ENCODE measurements at places on chromosomes 12 and 14.

DNA sequence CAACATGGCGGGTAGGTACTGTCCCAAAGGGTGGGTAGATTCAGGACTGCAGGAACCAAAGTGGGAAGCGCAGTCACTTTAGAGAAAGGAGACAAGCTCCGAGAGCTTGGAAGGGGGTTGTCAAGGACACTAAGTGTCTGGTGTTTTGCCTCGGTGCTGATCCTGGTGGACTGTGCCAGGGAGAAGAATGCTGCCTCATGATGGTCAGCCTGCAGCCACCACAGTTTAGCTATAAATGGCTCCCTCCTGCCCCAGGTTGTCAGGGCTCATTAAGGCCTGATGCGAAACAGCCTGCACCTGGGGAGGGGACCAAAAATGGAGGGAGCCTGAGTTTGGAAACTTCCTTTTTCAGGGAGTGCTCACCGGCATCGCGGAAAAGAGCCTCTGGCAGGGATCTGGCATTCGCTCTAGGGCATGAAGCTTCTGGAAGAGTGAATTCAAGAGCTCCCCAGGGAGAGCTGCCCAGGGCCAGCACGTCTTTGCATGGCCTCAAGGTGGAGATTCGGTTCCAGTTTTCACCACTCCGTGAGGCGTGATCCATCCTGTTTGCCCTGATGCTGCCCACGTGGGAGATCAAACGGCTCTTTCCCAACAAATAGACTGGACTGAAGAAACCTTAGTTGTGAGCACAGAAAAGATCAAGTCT lies 164.0 kb downstream of the FOXN3 start:
- DNase-seq, result peak; percentile 83

DNA sequence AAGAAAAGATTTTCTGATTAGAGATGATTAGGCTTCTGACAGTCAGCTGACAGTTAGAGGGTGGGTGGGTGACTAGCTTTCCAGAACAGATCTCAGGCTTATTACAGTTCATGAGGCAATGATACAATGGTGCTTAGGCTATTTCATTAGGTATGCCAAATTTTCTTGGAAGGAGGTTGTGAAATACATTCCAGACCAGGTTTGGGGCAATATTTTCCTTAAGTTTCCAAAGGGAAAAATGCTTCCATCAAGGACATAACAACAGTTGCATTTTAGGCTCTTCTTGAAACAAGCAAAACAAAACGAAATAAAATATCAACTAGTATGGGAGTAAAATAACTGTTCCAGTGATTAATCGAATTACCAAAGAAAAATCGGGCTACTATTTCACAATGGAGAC lies 59.3 kb upstream of the CNTN1 start:
- no peak for DNase-seq

DNA sequence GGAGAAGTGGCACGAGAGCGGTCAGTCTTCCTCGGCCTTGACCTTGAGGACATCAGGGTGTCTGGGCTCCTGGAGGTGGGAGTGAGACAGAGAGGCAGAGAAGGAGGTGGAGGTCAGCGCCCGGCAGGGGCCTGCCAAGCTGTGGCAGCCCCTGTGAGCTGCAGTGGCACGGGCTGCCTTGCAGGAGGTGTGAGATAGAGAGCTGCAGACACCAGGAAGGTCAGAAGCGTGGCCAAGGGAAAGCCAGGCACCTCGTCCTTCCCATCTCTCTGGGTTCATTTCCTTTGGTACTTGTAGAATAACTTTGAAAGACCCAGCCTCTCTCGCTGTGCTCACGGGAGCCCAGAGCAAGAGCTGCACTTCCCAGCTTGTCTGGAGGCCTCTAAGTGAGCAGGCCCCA lies 98.1 kb downstream of the TSPAN9 start:
- DNase-seq, result no peak

GRCh38 chr12:104578453-104578852 lies 121.7 kb downstream of the CHST11 start:
- DNase-seq, result no peak

- no peak for DNase-seq
These were observed 58.7 kb downstream of the SUSD6 start for GRCh38 chr14:69670093-69670492.

- no peak for DNase-seq
These were observed 88.4 kb downstream of the LIN7A start for GRCh38 chr12:80849337-80849736.

DNA sequence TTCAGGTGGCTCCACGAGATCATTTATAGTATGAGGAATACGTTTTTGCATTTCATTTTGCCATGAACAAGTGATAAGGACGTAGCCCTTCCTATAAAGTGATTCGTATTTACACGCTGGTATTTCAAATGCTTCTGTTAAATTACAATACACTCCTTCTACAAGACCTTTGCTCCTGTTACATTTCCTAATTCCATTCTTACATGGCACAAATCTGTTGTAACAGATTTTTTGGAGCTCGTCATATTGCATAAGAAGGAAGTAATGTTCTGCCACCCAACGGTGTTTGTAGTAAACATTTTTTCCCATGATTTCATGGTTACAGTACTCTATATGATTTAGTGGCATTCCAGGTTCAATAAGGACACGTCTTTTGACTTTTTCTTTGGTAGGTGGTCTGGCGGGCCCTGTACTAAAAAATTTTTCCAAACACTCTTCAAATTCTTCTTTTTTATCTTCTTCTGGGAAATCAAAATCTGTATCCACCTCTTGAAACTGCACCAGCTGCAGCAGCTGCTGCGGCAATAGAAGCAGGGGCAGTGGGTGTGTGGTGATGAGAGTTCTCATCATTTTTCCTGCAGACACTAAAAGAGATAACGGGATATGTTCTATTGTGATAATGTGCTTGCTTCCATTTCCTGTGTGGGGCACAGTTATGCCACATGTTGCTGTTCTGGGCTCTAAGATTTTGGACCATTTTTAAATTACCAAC lies 4.2 kb downstream of the RNASE9 start:
- no peak for DNase-seq

GRCh38 chr14:72907886-72908285 lies 14.0 kb upstream of the DPF3 start:
- DNase-seq, result no peak

GRCh38 chr12:55708695-55709233 lies 1.1 kb upstream of the ITGA7 start:
- DNase-seq, result no peak

- no peak for DNase-seq
These were observed 219.5 kb downstream of the TBX5 start for GRCh38 chr12:114186241-114187002.

GRCh38 chr12:41311883-41312282 lies 123.8 kb downstream of the PDZRN4 start:
- no peak for DNase-seq

DNA sequence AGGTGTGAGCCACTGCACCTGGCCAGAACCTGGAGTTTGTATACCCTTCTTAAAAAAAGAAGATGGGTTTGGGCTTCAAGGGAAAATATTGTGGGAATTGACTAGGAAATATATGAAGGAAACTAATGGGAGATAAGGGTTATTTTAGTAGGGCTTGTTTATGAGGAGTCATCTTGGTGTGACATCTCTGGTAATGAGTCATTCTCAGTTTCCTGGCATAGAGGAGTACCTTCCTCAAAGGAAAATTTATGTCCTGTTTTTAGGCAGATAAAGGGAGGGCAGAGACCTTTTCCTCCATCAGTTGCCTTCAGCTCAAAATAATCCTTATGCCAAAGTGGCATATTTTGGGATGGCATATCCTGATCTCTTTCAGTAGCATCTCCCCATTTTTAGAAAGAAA lies 30.6 kb upstream of the NFKBIA start:
- DNase-seq, result no peak

- DNase-seq, result no peak
These were observed 236.9 kb upstream of the AMIGO2 start for GRCh38 chr12:47316609-47317049.

DNA sequence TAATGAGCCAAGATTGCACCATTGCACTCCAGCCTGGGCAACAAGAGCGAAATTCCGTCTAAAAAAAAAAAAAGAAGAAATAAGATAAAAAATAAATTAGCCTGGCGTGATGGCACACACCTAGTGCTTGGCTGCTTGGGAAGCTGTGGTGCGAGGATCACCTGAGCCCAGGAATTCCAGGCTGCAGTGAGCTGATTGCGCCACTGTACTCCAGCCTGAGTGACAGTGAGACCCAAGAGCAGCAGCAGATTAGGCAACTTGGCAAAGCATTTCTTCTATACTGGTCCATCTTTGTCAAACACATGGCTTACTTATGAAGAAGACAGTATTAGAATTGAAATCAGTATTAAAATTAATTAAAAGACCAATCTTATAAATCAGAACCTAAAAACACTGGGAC lies 6.3 kb downstream of the GON7 start:
- no peak for DNase-seq

- no peak for DNase-seq
These were observed 68.0 kb downstream of the PKP2 start for GRCh38 chr12:32828552-32828951.

DNA sequence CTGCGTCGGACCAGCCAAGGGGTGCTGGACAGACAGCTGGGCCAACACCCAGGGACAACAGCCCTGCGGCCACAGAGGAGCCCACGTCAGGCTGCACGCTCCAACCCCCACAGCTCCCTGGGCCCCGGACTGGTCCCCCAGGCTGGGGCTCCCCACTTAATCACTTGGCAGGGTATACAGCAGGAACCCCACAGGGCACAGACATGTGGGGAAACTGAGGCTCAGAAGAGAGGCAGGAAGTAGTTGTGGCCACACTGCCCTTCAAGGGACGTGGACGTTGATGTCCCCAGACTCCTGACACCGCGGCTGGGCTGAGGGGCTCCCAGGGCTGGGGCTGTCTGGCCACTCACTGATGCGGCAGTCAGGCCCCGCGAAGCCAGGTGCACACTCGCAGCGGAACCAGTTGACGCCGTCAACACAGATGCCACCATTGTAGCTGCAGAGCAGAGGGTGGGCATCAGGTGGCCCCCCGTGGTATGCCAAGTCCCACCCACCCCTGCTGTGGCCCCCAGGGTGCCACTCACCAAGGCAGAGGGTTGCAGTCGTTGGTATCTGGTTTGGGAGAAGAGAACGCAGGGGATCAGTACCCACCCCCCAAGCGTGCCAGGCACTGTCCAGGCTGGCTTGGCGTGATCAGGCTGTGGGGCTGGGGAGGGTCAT lies 21.5 kb downstream of the JAG2 start:
- DNase-seq, result peak; percentile 8

DNA sequence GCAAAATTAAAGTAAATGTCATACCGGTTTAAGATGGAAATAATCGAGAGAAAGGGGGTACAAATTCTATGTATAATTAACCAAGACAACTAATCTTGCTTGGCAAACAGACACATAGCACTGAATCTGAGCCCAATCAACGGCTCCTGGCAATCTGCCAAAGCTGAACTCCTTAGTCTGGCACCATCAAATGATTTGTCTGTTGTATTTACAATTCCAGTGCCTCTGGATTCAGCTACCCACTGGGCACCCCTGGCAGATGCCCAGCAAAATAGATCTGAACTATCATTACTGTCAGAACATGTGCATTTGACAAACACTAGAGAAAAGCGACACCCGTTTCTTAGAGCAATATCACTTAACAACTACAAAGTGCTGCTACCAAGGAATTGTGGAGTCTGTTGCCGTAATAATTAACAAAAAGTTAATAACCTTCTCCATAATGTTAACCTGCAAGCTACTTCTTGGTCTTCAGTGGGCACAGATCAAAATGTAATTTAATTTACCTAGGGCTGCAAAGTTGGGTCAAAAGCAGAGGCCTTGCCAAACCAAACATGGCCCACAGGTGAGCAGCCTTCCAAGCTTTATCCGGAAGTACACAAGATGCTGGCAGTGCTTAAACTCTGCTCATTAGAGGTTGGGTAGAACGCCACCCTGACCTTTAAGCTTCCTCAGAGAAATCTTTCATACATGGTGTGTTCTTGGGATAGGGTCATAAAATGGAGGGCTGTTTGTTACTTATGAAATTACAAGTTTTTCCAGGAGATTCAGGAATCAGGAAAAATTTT lies 7.6 kb downstream of the EGLN3 start:
- DNase-seq, result peak; percentile 63

DNA sequence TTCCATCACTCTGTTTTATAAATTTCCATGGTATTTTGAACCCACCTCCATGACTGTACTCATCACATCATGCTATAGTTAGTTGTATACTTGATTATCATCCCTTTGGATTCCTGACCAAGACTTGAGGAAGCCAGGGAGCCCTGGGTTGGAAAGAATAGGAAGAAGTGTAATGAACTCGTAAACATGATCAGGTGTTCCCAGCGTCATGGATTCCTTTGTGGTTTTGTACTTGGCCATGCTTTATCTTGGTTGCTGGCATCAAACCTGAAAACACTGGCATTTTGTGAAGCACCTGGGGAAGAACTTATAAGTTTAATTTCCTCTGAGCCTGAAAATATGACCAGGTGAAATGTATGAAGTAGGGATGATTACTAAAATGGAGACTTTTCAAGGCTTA lies 76.4 kb downstream of the CHST11 start:
- no peak for DNase-seq

GRCh38 chr12:64284256-64284655 lies 62.2 kb upstream of the KICS2 start:
- DNase-seq, result no peak

DNA sequence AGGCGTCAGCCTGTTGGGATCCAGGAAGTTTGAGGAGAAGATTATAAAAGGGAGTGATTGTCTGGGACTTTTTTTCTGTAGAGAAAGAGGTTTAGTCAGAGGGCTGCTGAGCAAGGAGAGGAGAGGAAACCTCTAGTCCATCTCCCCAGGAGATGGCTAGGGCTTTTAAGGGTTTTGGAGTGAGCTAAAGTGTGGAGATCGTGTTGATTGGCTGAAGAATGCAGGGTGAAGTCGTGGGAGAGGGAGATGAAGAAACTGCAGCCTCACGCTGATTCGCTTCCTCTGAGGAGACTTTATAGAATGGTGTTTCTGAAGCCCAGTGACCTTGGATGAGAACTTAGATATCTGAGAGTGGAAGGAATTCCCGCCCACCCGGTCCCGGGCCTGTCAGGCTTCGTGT lies 193.7 kb upstream of the PWP1 start:
- no peak for DNase-seq

DNA sequence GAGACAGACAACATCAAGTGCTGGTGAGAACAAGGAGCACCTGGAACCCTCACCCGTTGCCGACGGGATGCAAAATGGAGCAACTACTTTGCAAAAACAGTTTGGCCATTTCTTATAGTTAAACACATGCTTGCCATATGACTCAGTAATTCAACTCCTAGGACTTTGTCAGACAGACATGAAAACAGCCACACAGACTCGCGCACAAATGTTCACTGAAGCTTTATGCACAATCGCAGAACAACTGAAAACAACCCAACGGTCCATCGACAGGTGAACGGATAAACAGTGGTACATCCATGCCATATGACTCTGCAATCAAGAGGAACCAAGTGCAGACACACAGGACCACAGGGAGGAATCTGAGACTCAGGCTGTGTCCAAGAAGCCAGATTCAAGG lies 30.8 kb downstream of the NCOR2 start:
- no peak for DNase-seq

- DNase-seq, result no peak
These were observed 11.7 kb upstream of the RNASE10 start for GRCh38 chr14:20493634-20494033.

DNA sequence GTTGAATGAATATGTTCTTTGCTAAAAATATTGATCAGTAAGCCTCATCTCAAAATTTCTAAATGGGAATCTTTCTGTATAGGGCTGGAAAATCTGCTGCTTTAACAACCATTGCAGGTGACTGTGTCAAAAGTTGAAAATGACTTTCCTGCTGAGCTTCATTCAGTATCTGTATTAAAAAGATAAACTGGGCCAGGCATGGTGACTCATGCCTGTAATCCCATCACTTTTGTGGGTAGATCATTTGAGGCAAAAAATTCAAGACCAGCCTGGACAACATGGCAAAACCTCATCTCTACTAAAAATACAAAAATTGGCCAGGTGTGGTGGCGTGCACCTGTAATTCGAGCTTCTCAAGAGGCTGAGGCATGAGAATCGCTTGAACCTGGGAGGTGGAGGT lies 213.7 kb upstream of the SYT10 start:
- DNase-seq, result no peak
